Fibroblast of skin of left biceps (primary cell): ENCODE measurements at places on chromosomes 1 and 21.

- DNase-seq = no peak
Observed at GRCh38 chr1:167579986-167580385, 26.4 kb upstream of the CREG1 start.

GRCh38 chr1:91797164-91797563 is 88.8 kb downstream of the TGFBR3 start:
- DNase-seq = no peak

GRCh38 chr1:975896-976683 is 5.8 kb downstream of the PERM1 start:
- DNase-seq = no peak

GRCh38 chr21:36564647-36565046 is 84.7 kb upstream of the CLDN14 start:
- no peak for DNase-seq

GRCh38 chr1:223628233-223629125 is 37.0 kb downstream of the CAPN8 start:
- no peak for DNase-seq

GRCh38 chr1:60470246-60470645 is 396.7 kb upstream of the C1orf87 start:
- DNase-seq = no peak

DNA sequence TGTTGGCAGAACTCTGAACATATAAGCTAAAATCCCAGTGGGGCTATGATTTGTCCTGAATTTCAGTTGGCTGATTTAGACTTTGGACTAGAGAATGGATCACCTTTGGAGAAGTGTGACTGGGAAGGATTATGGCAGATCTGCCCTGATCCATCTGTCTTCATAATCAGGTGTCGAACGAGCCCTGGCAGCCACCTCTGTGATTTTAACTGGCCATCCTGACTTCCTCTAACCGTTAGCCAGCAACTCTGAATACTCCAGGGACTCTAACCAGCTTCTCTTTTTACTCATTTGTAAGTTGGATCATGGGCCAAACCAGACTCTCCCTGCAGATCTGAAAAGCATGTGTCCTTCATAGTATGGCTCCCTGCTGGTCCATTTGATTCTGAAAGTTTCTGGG is 32.0 kb downstream of the ACTN2 start:
- DNase-seq = no peak

DNA sequence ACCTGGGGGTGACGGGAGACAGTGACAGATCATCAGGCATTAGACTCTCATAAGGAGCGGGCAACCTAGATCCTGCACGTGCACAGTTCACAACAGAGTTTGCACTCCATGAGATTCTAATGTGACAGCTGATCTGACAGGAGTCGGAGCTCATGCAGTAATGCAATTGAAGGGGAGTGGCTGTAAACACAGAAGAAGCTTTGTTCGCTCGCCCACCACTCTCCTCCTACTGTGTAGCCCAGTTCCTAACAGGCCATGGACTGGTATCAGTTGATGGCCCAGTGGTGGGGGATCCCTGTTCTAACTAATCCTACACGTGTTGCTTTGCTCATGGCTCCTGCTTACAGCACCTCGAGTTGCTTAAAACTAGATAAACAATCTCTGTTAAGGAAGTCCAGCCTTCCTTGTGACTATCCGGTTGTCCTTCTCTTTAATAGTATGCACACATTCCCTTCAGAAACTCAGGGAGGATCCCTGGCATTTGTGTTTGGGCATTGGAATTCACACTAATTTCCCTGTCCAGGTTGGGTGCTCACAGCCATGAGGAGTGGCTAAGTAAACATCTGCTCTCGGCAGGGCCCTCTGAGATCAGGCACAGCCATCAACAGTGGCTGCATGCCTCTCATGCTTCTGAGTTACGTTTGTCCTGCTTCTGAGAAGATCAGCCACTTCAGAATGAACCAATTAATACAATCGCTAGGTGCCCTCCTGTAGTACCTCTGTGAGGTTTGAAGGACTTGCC is 21.1 kb upstream of the F3 start:
- no peak for DNase-seq

DNA sequence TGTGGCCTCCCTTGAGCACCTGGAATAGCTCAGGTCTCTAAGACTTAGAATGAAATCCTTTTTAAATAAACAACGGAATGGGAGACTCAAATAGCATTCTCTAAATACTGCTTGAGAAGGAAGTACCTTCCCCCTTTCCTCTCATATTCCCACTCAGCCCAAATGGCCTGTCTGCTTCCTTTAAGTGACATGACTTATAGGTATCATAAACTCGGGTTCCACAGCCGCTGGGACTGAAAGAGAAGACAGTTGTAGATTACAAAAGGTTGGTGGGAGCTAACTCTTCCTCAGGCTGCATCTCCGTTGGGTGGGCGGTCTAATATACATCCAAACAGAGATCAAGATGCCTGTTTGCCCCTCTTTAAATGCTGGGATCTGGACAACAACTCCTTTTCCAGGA is 1.2 kb upstream of the HMCN1 start:
- DNase-seq = no peak

GRCh38 chr1:217135569-217135915 is 412.3 kb upstream of the ESRRG start:
- no peak for DNase-seq

DNA sequence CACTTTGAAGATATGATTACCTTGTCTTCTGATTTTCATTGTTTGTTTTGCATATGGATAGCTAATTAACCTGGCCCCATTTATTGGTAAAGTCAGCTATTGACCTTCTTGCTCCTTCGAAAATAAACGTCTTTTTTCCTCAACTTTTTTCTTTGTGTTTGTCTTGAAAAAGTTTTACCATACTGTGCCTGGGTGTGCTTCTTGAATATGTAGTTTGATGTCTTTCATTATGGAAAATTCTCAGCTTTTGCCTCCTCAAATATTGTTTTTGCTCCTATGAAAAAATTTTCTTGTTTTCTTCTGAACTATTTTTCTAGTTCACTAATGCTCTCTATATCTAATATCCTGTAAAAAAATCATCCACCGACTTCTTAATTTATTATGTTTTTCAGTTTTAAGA is 25.0 kb downstream of the LHX8 start:
- DNase-seq = no peak

- no peak for DNase-seq
Observed at GRCh38 chr21:25700741-25701140, 34.0 kb downstream of the ATP5PF start.

DNA sequence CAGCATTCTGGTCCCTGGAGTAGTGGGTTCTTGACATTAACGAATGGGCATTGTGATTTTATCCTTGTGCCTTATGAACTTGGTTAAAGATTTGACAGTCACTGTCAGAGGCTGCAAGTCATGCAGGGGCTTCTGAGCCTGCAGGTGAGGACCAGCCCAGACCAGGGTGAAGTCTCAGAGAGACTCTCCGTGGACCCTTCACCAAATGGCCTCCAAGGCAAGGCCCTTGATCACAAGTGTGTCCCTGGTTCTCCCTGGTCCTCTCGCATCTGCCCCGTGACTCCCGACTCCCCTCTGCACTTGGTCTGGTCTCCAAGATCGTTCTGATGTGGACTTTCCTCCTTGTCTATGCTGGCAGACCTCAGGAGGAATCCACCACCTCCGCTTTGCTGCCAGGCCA is 476.5 kb upstream of the VAMP3 start:
- DNase-seq = no peak

DNA sequence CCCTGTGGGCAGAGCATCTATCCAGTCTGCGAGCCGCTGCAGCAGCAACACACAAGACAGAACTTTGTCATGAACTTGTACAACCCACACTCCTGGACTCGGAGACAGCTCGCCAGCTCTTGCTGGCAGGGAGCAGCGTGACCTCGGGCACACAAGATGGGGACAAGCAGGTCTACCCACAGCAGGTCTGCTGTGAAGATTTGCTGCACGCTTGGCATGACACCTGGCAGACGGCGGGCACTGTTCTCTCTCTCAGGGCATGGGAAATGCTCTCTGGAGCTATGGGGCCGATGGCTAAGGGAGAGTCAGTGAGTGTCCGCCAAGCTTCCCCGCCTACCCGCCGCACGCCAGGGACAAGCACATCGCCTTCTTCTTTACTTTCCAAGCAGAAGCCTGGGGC is 90.0 kb downstream of the STUM start:
- no peak for DNase-seq

- DNase-seq = no peak
Observed at GRCh38 chr1:115797486-115797885, 29.0 kb upstream of the CASQ2 start.

GRCh38 chr21:37927711-37928110 is 11.5 kb upstream of the KCNJ6 start:
- DNase-seq = no peak

GRCh38 chr1:160374306-160375110 is 7.6 kb downstream of the NHLH1 start:
- DNase-seq = no peak

GRCh38 chr1:229209386-229209785 is 61.5 kb upstream of the RAB4A start:
- no peak for DNase-seq

- DNase-seq = no peak
Observed at GRCh38 chr1:94304553-94304952, 67.2 kb upstream of the ARHGAP29 start.

DNA sequence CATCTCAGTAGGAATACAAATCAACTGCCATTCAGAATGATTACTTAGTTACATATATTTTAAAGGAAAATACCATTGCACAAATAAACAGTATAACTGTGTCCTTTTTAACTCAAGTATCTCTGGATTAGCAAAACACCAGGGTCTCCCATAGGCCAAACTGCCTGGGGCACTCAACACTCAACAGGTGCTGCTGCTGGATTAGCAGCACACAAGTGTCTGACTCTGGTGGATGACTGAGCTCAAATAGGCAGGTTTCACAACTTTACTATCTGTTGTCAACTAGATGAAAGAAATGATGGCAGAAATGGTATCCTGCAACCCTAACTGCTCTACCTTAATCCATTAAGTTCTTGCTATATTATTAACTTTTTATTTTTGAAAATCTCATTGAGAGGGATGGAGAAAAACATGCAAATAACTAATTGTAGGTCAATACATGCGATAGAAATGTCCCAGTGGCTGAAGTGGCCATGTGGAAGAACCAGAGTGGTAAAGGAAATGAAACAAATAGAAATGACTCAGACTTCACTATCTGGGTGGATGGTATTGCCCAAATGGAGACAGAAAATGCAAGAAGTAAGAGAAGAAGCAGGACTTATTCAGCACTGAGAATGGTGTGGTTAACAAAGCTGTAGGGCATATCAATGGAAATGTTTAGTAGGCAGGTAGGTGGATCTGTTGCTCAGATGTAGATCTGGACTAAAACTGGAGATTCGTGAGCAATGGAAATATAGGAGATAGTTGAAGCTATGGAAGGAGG is 90.8 kb upstream of the CCDC190 start:
- no peak for DNase-seq

GRCh38 chr1:179327679-179328078 is 34.1 kb downstream of the SOAT1 start:
- DNase-seq = no peak

DNA sequence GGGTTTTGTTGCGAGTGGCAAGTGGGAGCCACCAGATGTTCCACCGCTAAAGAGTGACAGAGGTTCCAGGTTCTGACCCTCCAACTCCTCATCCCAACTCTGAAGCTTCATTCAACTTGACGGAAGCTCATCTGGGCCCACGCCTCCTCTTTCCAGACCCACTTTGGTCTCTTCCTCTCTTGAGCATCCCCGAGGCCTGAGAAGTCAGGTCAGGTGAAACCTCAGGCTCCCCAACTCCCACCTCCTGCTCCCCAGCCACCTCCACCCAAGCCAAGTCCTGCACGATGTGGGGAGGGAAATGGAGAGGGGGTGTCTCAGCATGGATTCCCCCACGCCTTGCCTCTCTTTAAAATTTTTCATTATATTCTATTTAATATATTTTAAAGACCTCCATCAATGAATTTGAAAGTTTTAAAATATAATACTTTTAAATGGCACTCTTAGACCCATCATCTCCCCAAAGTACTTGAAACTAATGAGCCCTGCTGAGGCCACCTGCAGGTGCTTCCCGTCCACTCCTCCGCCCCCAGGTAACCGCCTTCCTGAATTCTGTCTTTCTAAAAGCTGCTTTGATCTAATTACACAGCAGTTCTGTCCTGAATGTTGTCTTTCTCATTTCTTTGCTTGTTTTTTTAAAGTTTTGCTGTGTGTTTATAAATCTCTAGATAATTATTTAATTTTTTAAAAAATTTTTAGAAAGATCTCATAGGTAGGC is 238.1 kb downstream of the KAZN start:
- DNase-seq = no peak

GRCh38 chr1:10914056-10914455 is 98.4 kb upstream of the TARDBP start:
- DNase-seq = no peak

GRCh38 chr21:39161064-39161463 is 22.2 kb downstream of the PSMG1 start:
- DNase-seq = no peak

DNA sequence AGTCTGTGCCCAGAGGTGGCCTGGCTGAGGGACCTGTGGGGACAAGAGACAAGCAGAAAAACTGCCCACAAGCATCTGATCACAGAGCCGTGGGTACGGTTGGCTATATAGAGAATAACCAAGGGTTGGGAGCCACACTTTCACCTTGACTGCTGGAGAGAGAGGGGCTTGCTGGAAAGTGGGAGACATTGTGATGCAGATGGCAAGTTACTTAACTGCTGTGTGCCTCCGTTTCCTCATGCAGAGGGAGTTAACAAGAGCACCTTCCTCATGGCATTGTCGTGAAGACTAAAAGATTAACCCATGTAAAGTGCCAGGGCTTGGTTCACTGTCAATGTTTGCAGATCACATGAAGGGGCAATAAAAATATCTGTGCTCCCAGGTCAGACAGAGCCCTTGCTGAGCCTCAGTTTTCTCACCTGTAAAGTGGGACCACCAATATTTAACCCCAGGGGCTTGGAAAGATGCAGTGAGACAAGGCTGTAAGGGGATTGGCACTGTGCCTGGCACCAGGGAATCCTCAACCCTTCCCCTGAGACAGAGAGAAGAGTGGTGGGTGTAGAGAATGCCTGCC is 52.8 kb downstream of the SDC3 start:
- DNase-seq = no peak

DNA sequence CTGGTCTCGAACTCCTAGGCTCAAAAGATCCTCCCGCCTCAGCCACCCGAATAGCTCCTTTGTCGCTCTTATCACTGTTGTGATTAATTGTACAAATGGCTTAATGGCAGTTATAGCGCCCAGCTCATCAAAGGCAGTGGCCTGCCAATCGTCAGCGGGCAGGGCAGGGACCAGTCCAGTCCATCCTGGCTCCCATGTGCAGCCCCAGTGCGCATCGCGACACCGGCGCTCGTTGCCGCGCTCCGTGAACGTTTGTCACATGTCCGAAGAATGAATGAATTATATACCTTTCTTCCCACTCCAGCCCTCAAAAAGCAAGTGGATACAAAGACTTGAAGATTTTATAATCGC is 18.4 kb downstream of the MTX1 start:
- DNase-seq = no peak
